ENCODE measurements at places on chromosomes 2 and 18.

DNA sequence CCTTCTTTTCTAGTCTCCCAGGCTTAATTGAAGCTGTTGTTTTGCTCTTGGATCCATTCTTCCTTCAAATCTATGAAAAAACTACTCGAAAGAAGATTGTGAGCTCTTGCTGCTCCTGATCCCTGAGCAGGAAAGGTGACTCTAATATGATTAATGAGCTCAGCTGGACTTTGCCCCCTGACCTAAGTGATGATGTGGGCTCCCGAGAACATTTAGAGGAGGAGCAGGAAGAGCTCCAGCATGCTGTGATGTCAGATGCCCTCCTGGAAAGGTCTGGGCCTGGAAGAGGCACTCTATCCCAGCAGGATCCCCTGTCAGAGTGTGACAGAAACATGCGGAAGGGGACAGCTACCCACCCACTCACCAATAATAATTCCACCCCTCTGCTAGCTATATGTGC lies 117.9 kb upstream of the PELI1 start:
- no peak for DNase-seq

DNA sequence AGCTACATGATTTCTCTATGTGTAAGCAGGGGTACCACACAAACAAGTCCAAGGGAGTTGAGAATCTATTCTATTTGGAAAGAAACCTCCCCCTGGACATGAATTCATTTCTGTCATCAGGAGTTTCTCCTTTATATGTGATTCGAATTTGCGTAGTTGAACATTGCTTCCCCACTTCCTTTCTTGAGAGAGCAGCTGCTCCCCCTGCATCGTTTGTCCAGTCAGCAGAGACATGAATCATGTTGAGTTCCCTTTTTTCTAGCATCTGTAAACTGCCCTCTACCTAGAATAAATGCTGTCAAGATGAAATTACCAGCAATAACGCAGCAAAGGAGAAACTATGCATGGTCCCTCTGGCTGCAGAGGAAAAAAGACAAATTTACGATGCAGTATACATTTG lies 73.8 kb downstream of the KIF5C start:
- no peak for DNase-seq

- DNase-seq, result no peak
Measured at GRCh38 chr2:30472326-30472725, 25.3 kb downstream of the LCLAT1 start.

DNA sequence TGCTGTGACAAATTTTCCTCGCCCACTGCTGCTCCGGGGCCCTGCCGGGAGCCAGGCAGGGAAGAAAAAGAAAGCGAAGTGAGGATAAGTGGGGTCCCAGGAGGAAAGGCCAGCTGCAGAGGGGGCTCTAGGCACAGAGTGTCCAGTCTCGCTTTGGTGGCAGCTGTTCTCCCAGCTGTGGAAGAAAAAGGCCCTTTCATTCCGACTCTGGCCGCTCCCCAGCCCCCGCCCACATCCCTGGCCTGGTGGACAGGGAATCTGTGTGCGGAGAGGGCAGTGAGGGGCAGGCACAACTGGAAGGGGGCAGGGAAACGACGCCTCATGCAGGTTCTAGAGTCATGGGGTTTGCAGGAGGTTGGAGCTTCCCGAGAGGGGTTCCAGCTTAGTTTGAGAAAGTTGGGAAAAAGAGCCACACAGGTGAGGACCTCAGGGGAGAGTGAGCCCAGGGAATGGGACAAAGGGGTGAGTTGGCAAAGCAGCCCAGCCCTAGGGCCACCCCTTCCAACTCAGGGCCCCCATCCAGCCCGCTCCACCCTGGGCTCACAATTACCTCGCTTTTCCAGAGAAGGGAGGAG lies 1.8 kb downstream of the RTKN start:
- DNase-seq, result no peak

DNA sequence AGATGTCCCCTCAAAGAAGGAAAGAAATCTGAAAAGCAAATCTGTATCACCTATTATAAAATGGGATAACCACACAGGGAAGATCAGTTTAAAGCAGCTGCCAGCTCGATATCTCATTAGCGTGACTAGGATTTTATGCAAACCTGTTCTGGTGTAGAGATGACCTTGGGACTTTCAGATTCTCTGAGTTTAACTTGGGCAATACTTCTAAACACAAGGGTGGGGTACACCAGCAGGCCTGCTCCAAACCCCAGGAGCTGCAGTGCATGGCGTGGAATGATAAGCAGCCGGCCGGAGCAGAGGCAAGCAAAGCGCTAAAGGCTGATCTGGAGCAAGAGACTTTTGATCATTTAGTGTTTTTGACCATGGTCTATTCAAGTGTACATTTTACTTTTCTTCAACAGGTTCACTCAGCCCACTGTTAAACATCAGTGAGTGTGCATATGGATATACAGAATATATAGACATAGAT lies 4.7 kb downstream of the SERTAD2 start:
- no peak for DNase-seq

GRCh38 chr2:152175012-152175367 lies 573 bp downstream of the STAM2 start:
- DNase-seq, result no peak

DNA sequence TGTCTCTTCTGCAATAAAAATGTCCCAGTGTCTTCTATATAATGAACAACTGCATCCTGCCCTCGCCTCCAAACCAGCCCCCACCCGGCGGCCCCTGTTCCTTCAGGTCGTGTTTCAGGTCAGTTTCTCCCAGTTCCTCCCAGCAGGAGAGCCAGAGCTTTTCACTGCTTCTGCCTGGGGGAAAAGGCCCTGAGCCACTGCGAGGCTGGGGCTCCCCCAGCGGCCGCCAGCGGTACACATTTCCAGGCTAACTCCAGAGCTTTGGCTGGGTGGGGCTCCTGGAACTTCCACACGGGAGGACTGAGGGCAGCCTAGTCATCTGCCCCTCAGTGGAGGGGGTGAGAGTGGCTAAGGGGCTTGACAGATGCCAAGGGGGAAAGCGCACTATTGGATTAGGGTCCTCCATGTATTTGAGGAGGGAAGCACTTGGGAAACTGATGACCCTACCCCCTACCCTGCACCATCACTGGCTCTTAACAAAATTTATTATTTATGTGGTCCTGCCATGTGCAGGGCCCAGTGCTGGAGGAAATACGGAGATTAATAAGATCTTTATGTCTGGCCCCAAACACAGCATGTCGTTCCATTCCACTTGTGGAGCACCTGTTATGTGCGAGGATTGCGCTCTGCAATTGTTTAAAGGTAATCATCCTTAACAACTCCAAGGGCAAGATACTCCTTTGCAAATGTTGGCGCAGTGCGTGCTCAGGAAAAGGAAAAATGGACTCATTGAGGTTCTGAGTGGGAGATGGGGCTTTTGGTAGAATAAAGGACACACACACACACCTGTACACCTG lies 17.3 kb upstream of the CYS1 start:
- DNase-seq, result no peak

DNA sequence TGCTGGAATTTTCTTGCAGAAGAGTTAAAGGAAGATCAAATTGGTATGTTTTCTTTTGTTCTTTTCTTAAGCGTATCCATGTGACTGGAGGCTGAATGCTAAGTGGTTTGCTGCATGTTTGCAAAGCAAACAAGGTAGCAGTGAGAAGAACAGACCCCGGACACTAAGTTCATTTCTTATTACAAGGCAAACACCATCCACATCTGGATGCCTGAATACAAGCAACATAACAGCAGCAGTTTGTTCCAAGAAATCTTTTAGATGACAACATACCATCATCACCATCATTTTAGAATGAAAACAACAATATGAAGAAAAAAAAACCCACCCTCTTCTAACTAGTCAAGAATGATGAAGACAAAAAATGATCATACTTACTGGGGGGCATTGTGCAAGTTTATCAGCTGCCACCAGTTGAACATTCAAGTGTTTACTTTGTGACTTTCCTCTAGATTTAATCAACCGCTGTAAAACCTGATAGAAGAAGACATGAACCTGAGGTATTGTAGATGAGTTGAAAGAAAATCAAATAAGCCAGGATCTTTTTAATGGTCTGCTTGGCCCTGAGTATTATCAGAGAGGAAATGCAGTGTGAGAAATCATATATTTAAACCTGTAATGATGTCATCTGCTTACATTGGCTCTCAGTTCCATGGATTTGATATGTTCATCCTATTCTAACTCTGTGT lies 25.0 kb upstream of the ARL5A start:
- no peak for DNase-seq

DNA sequence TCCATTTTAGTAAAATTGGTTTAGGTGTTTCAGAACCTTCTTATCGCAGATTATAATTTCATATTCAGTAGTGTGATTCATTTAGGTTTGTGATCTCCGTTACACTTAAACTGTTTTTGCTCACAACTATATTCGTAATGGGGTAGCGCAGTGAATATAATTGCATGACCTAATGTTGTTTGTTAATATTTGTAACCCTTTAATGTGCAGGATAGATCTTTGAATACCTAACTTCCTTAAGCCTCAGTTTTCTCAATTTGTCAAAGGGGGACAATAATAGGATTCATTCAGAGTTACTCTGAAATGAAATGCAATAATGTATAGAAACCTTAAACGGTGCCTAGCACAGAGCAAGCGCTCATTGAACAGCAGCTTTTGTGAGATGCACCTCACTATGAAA lies 558 bp upstream of the ZDBF2 start:
- DNase-seq, result no peak

DNA sequence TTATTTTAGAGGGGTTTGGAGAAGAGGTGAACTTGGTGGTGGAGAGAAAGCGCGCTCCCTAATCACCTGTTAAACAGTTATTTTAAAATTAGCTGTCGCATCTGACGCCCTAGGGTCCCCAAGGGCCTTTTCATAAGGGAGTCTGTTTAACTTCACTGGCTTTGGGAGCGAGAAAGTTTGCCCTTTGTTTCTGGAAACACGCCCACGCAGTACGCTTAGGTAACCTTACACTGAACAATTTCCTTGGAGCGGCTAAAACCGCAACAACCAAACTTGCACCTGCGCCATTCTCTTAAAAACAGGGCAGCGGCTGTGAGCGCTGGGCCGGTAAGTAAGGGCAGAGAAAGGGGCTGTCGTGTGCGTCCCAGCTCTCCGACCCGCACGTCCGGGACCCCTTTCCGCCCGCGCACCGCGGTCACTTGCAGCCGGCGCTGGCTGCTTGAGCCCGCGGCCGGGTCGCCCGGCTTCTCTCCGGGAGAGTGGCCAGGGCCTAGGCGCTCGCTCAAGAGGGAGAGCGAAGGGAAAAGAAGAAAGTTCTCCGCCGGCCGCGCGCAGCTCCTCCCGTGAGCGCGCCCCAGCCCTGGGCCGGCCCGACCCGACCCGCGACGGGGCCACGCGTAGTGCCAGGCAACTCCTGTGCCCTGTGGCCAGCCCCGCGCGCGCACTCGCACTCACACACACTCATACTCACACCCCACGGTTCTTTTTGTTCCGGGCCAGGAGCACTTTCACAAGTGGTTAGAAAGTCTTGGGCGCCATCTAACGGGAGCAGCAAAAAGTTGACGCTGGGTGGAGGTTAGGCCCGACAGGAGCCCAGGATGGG lies 19.2 kb downstream of the POU3F3 start:
- DNase-seq, result no peak

- no peak for DNase-seq
Measured at GRCh38 chr18:7174344-7175095, 56.4 kb upstream of the LRRC30 start.

DNA sequence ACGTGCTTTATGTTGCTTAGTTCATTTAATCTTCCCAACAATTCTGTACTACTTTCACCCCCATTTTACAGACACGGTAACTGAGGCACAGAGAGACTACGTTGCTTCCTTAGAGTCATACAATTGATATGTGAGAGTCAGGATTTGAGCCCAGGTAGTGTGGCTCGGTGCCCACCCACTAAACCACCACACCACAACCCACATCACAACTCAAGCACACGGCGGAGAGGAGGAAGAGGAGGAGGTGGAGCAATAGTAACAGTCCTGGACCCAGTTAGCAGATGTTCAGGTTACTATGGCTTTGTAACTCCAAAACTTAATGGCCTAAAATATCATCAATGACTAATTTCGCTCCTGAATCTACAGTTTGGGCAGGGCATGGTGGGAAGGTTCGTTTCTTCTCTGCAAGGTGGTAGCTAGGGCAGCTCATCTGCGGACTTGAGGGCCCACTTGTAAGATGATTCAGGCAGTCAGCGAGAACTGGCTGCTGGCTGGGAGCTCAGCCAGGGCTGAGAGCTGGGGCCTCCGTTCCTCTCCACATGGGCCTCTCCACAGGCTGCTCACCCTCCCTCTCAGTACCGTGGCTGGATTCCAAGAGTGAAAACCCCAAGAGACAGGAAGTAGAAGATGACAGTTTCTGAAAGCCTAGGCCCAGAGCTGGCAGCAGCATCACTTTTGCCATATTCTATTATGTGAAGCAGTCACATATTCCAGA lies 167.1 kb downstream of the ZFP36L2 start:
- DNase-seq, result no peak

DNA sequence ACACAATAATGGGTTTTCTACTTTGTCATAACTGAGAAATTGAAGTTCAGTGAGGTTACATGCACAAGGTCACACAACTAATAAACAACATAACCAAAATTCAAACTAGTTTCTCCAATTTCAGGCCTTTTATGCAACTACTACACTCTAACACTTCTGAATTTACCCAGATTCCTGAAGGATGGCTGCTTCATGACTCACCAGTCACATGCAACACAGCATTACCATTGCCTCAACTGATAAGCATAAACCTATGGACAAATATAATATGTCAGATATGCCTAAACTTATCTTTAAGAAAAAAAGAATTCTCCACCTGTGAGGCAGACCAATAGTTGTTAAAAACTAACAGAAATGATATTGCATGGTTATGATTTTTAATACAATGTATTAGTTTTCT lies 586.5 kb upstream of the SLC8A1 start:
- DNase-seq, result no peak

- no peak for DNase-seq
Measured at GRCh38 chr18:48852794-48853193, 98.0 kb downstream of the SMAD7 start.

DNA sequence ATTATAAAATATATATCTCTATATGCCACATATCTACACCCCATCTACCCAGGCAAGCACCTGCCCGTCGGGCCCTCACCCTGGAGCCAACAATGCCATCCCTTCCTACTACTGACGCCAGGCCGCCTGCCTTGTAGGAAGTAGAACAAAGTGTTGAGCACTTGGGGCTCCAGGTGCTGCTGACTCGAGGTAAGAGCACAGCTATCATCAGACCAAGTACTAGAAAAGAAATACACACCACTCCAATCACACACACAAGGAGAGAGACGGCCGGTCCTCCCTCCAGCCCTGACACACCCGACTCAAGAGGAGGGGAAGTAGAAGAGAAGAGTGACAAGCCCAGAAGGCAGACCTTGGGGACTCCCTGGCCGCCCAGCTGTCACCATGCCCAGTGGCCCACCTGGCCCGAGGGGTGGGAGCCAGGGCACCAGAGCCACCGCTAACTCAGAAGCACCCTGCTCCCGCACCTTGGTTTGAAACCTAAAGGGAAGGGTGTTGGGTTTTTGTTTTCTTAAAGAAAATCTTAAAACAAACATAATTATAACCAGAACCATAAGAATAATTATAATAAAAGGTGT lies 64.0 kb upstream of the POMC start:
- no peak for DNase-seq

GRCh38 chr18:52570975-52571374 lies 231.0 kb downstream of the DCC start:
- DNase-seq, result no peak

- DNase-seq, result no peak
Measured at GRCh38 chr2:186485576-186485870, 537 bp upstream of the ZC3H15 start.
